ENCODE measurements at places on chromosomes 13 and 19.

GRCh38 chr13:50518781-50519201 is 324.7 kb downstream of the DLEU7 start:
- no peak for DNase-seq

GRCh38 chr19:51147663-51148062 is 5.6 kb downstream of the SIGLEC7 start:
- no peak for DNase-seq

DNA sequence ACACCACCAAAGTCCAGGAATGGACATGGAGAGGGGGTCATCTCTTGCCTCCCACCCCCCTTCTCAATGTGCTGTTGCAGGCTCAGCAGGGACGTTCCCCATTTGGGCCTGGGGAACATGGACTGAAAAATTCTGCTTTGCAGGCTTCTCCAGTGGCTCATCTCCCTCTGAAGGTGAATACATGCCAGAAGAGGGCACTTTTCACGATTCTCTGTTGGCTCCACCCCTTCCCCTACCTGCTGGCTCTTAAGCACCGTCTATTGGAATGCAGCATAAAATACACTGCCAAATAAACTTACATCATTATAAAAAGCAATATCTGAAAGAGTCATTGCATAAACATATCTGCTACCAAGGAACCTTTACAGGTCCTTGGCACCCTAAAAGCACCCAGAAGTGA is 35.7 kb downstream of the NHLRC3 start:
- no peak for DNase-seq

- DNase-seq: no peak
Observed at GRCh38 chr13:30552567-30552966, 65.2 kb upstream of the USPL1 start.

DNA sequence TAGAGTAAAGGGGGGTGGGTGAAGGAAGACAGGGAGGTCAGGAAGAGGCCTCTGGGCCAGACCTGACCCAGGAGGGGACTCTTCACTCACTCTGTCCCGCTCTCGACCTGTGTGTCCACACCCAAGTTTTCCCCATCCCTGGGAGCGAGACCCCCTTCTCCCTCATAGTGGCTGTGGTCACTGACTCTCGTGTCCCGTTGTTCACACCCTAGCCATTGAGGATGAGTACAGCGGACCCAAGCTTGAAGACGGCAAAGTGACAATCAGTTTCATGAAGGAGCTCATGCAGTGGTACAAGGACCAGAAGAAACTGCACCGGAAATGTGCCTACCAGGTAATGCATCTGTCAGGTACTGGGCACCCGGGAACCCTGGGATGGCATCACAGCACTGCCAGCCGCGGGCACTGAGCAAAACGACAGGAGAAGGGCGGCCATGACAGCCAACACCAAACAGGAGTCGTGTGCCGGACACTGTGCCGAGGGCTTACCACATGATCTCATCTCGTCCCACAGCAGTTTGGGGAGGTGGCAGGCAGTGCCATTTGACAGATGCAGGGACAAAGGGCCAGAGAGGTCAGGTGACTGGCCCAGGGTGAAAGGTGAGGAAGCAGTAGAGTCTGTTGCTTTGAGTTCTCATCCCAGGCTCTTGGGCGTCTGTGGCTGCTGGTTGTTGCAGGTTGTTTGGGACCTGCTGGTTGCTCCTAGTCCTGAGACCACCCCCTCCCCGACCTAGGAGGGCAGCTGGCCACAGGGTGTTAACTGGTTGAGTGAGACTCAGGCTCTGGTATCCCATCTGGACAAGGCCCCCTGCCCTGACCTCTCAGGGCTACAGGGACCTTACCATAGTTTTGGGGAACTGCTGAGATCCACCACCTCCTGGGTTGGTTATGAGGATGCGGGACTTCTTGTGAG is 29.6 kb downstream of the PPP5C start:
- no peak for DNase-seq

- no peak for DNase-seq
Observed at GRCh38 chr19:51415187-51415586, 2.3 kb downstream of the SIGLEC10 start.

GRCh38 chr13:47705185-47705584 is 295.9 kb downstream of the SUCLA2 start:
- DNase-seq: no peak

GRCh38 chr19:53917356-53917755 is 8.3 kb downstream of the CACNG7 start:
- DNase-seq: no peak

- no peak for DNase-seq
Observed at GRCh38 chr13:75635828-75636435, at the start of gene LMO7. Gene LMO7, plus strand, starts transcription at chr13:75636330. Its CDS starts 328 bp downstream, at chr13:75636658.

DNA sequence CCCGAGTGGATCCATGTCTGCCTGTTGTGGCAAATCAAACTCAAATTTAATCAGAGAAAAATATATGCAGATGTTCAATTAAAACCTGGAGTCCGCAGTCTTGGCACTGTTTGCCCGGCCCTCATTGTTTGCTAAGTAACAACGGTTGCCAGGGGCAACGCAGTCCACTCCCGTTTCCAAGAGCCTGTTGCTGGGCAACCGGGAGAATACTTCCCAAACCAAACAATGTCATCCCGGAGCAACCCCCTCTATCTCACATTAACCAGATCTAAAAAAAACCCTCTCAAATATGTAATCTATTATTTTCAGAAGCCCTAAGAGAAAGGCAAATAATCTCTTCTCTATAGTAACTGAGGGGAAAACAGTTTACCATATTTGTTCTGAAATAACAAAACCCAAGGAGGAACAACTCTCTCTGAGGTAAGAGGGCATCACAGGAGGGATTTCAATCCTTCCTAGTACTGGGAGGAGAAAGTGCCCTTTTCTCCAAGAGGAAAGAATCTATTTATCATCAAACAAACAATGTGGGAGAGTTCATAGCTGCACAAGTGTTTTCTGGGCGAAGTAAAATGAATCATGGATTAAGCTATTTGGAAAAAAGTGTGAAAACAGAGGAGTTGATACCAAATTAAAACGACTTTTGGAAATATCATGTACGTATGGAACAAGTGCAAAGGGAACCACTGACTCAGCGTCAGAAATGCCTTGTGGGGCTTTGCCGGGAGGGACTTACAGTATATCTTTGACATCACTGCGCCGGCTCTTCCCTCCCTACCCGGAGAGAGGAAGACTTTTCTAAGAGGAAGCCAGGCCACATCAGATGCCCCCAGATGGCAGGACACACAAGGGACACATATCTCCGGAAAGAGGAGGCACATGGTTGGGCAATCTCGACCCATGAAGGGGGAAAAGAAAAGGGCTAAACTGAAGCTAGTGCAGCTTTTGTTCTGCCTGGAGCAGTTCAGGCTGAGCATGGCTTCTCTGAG is 43.3 kb downstream of the RFX2 start:
- DNase-seq: peak; percentile 82

GRCh38 chr13:46860722-46861121 is 36.1 kb downstream of the HTR2A start:
- no peak for DNase-seq

DNA sequence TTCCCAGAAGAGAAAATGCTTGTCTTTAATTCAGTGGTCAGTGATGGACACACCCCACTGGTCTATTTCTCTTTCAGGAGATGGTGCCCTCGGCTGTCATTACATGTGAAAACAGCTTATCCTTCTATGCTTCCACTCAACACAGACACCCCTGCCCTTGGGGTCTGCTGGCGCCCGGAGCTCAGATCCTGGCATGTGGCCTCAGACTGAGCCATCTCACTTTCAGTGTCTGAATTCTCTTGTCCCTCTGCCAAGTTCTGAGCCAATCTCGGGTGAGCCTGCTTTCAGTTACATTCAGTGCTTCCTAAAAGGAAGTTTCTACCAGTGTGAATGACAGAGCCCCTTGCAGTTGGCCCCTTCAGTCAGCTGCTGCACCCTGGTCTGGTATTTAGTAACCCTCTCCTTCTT is 293.6 kb downstream of the DNAJC15 start:
- no peak for DNase-seq

- no peak for DNase-seq
Observed at GRCh38 chr19:1624458-1624857, 19.2 kb upstream of the UQCR11 start.

- DNase-seq: no peak
Observed at GRCh38 chr13:105168295-105168694, 1367.2 kb downstream of the EFNB2 start.

DNA sequence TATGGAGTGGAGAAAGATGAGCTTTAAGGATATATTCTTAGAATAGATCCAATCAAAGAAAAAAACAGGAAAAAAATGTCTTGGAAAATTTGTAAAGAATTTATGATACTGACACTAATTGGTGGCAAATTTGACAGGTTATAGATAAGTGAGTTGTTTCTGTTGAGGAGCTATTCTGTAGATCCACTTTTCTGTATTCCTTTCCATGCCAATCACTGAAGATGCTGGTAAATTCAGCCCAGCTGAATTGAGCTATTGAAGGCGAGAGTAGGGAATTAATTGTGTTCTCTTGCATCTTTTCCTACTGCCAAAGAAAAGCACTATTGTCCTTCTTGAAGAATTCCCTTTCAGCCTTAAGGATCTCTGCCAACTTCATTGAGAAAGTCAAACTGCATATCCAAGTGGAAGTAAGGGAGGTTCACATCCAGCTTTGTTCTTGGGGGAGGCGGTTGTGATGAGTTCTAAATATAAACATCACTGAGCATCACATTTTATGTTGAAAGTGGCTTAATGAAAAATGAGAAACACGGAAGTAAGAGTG is 113.1 kb downstream of the PCDH9 start:
- DNase-seq: no peak

DNA sequence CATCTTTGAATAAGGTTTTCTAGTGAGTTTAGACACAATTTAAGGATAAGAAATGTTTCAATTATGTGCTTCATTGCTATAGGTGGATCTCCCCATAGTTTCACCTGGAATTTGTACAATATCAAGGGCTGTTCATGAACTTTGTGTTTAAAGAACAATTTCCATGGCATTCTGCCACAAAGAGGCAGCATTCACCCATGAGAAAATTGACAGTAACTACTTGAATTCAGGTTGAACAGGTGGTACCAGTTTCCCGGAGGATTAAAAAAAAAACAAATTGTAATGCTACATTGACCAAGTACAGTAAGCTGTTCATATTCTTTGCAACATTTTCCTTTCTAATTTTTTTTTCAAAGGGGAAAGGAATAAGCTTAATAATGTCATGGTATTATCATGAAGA is 9.1 kb downstream of the SLITRK5 start:
- no peak for DNase-seq

DNA sequence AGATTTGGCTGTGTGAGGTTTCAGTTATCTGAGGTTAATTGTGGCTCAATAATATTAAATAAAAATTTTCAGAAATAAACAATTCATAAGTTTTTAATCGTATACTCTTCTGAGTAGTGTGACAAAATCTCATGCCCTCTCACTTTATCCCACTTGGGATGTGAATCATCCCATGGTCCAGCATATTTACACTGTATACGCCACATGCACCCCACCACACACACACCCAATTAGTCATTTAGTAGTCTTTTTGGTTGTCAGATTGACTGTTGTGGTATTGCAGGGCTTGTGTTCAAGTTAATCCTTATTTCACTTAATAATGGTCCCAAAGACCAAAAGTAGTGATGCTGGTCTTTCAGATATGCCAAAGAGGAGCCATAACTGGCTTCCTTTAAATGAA is 66.4 kb upstream of the PCDH9 start:
- no peak for DNase-seq

- no peak for DNase-seq
Observed at GRCh38 chr13:94182185-94182761, 297.2 kb downstream of the DCT start.

DNA sequence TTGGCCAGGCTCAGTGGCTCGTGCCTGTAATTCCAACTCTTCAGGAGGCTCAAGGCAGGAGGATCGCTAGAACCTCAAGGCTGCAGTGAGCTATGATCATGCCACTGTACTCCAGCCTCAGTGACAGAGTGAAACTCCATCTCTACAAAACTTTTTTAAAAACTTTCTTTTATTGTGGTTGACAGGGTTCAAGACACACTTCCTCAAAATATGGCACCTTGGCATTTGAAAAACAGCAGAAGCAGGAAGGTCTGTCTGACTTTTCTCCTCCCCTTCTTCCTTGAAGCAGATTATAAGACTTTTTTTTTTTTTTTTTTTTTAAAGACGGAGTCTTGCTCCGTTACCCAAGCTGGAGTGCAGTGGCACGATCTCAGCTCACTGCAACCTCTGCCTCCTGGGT is 100.3 kb downstream of the TM9SF2 start:
- DNase-seq: no peak

DNA sequence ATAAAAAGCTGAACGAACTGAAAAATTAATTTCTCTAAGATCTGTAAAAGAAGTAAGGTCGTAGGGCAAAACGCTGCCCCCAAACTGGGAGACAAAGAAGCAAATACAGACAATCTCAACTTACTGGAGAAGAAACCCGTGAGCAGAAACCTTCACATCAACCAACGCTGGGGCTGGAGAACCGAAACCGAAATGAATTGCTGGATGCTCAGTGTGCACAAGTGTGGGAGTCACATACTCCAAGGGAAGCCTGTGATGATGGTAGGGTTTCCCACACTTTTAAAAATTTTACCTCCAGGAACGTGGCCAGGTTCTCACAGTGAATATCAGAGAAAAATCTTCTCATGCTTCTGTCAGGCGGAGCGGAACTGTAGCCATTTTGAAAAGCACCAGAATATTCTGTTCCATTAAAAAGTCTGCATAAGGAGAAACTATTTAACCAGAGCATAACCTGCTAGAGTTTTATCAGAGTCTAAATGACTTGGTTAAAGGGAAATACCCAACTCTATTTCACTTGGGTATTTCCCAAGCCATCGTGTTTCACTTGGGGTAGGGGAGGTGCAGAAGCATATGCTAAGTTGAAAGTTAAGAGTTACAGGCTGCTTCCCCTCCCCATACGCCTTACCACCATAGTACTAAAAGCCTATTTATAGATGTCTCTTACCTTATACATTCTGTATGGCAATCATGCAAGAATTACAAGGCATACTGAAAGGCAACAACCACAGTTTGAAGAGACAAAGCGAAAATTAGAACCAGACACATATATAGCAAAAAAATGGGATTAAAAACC is 110.5 kb upstream of the SLITRK1 start:
- DNase-seq: no peak

DNA sequence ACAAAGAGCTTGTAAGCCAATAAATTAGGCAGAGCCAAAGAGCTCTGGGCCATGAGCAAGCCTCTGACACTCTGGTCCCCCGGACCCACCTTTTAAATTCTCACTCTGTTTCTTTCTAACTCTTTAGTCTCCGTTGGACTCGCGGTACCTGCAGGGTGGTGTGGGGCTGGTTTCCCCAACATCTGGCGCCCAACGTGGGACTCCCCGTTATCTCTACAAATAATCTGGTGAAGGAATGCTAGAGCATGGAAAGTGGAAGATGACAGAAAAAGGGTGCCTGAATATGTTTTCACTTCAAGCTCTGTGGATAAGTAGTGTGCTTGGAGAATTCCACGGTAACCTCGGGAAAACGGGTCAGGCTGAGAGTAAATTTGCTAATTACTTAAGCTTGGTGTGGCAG is 36.5 kb upstream of the CYP2B6 start:
- DNase-seq: no peak

DNA sequence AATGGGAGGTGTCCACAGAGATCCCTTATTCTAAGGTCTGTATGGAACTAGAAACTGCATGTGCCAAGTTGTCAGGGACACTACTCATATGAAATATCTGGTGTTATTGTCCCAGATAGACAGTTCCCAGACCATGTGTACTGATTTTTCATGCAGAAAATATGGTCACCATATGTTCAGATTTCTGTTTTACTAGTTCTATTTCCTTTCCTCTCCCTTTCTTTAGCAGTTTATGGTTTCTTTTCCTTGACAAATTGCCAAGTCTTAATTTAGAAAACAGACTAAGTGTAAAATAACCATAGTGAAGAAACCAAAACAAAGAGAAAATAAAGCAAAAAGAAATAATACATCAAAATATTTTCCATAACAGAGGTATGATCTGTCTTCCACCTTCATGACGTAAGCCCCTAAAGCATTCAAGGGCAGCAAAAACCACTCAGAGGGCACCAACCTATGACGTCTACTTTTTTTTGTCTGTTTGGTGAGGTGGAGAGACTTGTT is 248.5 kb downstream of the KCTD12 start:
- no peak for DNase-seq

All from NCI-H2107 (cell line).